ENCODE measurements at places on chromosomes 1 and 21.
A peak's percentile ranks its signal among the peaks of the same experiment; 100 is the strongest.

DNA sequence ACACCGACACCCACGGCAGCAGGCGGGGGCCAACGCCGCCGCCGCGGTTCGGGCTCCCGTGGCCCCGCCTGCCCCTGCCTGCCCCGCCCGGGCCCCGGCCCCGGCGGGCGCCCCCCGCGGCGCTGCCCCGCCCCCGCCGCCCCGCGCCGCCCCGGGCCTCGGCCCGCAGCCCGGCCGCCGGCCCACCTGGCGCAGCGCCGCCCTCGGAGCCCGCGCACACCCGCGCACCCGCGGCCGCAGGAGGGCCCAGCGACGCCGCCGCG is at the start of gene WNT3A:
WNT3A (plus strand) TSS at position 213 of the 263 bp plus-strand sequence. CDS start 131 bp downstream, outside the sequence.
- DNase-seq: no peak

DNA sequence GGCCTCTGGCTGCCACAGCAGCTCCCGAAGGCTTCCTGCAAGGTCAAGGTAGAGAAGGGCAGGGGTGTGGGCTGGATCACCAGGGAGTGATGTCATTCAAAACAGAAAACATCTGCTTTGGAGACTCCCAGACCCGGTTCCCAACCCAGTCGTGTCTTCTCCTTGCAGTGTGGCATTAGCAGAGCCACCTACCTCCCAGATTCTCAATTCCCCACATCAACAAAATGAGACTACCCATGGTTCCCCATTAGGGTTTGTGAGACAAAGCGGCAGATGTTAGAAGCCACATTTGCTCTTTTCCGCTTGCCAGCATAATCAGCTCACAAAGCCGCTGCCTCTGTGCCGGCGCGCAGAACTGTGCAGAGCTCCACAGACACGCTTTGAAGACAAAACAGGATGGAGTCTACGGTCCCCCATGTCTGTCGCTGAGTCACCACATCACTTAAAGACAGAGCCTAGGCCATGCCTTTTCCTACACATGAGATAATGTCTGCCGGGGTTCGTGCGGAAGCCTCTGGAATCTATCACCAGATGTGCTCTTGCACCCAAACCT is 12.5 kb downstream of the KIF17 start:
- DNase-seq: no peak

- no peak for DNase-seq
Measured at GRCh38 chr21:17340081-17340480, 172.8 kb upstream of the CXADR start.

- no peak for DNase-seq
Measured at GRCh38 chr1:202146993-202147392, 2.5 kb upstream of the ARL8A start.

DNA sequence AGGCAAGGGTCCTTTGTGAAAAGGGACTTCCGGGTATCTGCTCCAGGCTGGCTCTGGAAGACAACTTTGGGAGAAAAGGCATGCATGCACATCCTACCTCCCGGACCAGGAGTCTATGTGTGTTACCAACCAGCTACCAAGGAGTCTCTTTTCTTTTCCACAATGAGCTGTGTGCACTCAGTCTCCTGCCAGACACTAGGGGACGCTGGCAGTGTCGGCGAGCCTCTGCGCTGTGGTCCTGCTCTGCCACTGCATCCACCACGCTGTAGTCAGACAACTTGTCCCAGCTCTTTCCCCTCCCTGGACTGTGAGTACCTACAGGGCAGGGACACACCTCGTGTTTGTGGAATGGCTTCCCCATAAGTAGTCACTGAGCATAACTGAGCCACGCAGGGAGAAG is 5.1 kb upstream of the SSR2 start:
- peak; percentile 36 for DNase-seq

- no peak for DNase-seq
Measured at GRCh38 chr1:42587753-42588152, 70.5 kb upstream of the PPIH start.

GRCh38 chr1:101298663-101299062 is 61.8 kb downstream of the S1PR1 start:
- DNase-seq: no peak

GRCh38 chr1:220441211-220441610 is 86.7 kb upstream of the MARK1 start:
- no peak for DNase-seq

DNA sequence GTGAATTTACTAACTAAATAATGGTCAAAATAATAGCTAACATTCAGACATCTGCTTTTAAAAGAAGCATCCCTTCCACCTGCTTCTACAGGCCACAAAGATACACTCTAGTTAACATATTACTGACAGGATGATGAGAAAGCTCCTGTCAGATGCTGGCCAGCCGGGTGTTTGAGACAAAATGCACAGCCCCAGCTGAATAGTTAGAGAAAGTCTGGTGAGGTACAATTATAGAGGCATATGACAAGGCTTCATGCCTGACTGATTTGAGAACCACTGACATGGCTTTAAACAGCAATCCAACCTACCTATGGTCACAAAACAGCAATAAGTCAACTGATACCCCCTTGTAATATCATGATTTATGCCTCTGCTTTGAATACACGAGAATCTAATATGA is 137.0 kb downstream of the DENND1B start:
- no peak for DNase-seq

- peak; percentile 15 for DNase-seq
Measured at GRCh38 chr1:200172311-200172710, 144.8 kb downstream of the NR5A2 start.

GRCh38 chr1:156627313-156627880 is 8.2 kb downstream of the HAPLN2 start:
- peak; percentile 84 for DNase-seq

DNA sequence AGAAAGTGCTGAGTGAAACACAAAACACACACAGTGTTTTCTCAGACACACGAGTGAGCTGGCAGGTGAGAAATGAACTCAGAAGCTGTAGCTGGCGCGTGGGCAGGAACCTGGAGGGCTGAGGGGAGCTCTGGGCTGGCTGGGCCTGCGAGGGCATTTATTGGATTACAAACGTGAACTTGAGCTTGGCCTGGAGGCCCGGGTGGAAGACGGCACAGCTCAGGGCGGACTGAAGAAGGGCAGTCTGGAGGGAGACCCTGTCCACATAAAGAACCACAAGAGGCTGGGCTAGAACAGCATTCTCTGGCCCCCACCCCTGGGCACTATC is 52.1 kb upstream of the ADARB1 start:
- no peak for DNase-seq

DNA sequence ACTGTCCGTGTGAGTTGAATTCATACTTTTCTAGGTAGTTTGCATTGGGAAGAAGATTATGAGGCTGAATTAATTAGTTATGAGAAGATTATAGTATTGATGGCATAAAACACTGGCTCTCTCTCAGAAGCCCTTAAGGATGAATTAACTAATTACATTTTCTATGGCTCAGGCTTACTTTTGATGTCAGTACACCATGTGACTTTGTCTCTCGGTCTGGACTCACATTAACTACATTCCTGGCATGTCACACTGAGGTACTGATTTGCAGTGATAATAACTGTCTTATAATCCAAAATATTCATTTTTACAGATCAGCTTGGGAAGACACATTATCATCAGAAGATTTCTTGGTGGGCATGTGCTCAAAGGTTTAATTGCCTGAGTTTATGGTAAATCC is 362.2 kb downstream of the ZP4 start:
- DNase-seq: no peak

- no peak for DNase-seq
Measured at GRCh38 chr1:85734931-85735330, 26.7 kb upstream of the ZNHIT6 start.

GRCh38 chr21:22965455-22966135 is 1967.4 kb downstream of the NCAM2 start:
- no peak for DNase-seq
